Melanocyte of skin (primary cell): ENCODE measurements at places on chromosomes 12 and 14. TPM values are rescaled to one million over a fixed set of nuclear protein-coding genes. Genes with fewer than 3 reads are reported as not detected.

The MEG3 gene
- total RNA-seq = 1.3 and 5.9 TPM in 2 replicates

The CLEC14A gene
- total RNA-seq = not detected in 2 replicates

The ESPL1 gene
- 8.7 and 10.3 TPM in 2 replicates for total RNA-seq

The INHBC gene
- total RNA-seq = under 0.01 TPM in 1 of 2 replicates, not detected in the other

The DEPDC4 gene
- total RNA-seq = 2.0 and 2.8 TPM in 2 replicates

The KCNC2 gene
- not detected in 2 replicates for total RNA-seq

The IL31 gene
- not detected in 2 replicates for total RNA-seq

The RDH11 gene
- 263 and 281 TPM in 2 replicates for total RNA-seq

The HCAR3 gene
- not detected in 2 replicates for total RNA-seq

The TAS2R50 gene
- total RNA-seq = 2.4 and 6.2 TPM in 2 replicates

The LRRC43 gene
- total RNA-seq = 2.4 and 5.1 TPM in 2 replicates

The SYCP3 gene
- total RNA-seq = under 0.01 and 0.73 TPM in 2 replicates

The PLCZ1 gene
- total RNA-seq = not detected in 2 replicates

The PAPLN gene
- 3.7 and 4.9 TPM in 2 replicates for total RNA-seq

The KRT78 gene
- total RNA-seq = not detected in 2 replicates

The TRMT61A gene
- total RNA-seq = 8.0 and 12.0 TPM in 2 replicates

The C1QL4 gene
- 0.36 TPM in 1 of 2 replicates, not detected in the other for total RNA-seq

The PRB2 gene
- not detected in 2 replicates for total RNA-seq

The TDRD9 gene
- total RNA-seq = 0.33 and 1.2 TPM in 2 replicates

The FGF6 gene
- total RNA-seq = not detected in 2 replicates

The SIX1 gene
- total RNA-seq = under 0.01 TPM in 1 of 2 replicates, not detected in the other
